ENCODE measurements at places on chromosomes 1 and 21.

DNA sequence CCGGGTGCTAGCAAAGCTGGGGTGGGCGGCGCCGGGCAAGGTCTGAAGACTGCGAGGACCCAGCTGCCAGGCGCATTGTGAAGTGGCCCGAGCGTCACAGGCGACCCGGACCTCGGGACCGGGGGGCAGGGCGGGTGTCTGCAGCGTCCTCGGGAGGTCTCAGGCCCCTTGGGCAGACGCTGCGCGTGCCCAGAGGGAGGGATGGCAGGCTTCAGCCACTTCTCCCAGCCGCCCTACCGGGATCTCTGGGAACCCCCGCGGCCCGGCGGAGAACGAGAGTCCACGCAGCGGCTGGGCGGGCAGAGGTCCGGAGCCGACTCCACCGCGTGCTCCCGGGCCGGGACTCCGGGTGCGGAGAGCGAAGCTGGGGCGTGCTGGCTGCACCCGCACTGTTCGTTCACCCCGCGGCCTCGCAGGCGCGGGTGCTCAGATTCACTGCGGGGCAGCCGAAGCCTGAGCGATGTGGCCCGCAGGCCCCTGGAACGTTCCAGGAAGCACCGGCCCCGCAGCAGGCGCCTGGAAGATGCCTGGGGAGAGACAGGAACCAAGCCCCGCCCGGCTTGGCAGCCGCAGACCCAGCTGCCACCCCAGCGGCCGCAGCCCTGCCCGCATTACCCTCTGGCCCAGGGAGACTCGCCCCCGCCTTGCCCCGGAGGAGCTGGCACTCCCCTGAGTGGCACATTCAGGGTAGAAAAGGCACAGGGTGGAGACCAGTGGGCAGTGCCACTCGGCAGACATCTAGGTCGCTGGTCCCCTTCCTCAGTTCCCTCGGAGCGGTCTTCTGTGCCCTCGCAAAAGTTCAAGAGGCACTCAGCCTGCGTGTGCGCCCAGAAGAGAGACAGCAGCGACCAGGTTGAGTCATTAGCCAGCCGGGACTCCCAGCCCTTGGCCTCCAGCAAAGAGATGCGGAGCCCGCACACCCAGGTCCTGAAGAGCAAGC is at the start of gene CCDC185:
Gene CCDC185 (plus strand): TSS at position 141 of the 940 bp plus-strand sequence. CDS start 61 bp downstream, at position 202.
- DNase-seq = no peak

DNA sequence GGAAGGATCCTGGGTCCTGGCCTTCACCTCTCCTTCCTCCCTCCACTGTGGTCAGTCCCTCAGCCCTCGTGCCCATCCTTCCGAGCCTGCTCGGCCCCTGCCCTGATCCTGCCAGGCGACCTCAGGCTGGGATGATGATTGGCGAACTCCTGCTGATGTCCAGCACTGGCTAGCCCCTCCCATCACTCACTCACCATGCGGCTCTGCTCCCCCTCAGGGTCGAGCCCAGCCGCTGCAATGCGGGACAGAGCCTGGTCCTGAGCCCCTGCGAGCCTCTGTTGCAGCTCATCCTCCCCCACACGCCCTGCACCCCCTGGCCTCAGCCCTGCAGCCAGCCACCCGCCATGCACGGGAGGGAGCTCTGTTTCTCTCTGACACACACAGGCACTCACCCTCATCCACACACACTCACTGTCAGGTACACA is 100.2 kb downstream of the DMRTB1 start:
- no peak for DNase-seq

DNA sequence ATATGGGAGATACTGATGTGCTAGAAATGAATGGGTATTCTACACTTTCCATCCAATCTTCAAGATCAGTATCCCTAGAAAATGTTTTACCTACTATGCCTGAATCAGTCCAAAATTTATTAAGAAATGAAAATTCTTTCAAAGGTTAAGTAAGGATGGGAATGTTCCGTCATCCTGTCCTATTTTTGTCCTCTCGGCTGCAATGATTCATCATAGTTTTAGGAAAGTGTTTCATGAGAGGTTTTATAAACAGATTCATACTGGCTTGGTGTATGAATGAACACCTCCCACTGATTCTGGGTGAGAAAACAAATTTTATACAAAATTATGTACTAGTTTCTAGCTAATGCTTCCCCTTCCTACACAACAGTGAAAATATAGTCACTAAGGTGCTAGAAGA is 504.6 kb upstream of the NR5A2 start:
- DNase-seq = no peak

DNA sequence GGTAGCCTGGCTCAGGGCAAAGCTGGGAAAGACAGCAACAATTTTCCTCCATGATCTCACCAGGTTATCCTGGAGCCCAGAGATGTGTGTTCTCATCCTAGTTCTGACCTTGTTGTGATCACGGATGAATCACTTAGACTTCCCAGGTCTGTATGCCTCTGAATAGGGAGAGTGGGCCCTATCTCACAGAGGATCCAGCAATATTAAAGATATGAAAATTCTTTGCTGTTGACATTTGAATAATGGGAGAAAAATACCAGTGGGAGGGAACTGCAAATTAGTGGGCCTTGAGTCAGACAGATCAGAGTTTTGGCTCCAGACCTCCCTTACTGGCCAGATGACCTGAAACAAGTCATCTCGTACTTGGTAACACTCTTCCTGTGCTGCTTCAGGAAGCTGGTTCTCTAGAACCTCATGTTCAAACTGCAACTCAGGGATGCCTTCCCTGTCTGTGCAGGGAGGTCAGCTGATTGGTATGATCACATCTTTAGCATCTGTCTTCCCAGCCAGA is 32.8 kb upstream of the RNF19B start:
- DNase-seq = no peak

DNA sequence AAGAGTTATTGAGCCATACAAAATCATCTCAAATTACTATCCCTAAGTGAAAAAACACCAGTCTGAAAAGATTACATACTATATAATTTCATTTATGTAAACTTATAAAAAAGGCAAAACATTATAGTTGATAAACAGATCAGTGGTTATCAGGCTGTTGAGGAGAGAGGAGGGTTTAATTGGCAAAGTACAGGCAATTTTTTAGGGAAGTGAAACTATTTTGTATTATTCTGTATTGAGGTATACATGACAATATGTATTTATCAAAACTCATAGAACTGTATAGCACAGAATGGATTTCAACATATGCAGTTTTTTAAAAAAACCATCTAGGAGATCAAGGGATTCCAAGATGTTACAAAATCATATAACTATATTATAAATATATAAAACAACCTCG is 403.7 kb downstream of the LTN1 start:
- DNase-seq = no peak

DNA sequence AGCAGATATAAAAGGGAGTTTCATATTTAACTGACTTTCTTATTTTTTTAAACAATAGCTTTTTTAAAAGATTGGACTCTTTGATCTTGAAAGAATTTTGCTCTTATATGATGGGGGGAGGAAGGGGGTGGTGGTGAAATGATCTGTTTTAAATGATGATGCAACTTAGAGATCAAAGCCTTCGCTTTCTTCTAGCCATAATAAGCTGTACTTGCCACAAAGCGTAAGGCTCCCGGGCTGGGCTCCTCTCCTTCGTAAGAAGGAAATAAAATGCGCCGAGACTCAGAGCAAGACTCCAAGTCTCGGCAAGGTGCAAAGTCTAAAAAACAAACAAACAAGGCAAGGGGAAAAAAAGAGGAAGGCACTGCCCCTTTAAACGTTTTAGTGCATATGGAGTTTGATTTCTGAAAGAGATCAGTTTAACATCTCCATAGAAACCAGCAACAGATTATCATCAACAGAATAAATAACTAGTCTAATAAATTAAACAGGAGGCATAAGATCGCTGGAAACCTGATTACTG is 3.3 kb downstream of the CASZ1 start:
- DNase-seq = no peak

- no peak for DNase-seq
Observed at GRCh38 chr1:101854271-101854670, 142.5 kb downstream of the OLFM3 start.

DNA sequence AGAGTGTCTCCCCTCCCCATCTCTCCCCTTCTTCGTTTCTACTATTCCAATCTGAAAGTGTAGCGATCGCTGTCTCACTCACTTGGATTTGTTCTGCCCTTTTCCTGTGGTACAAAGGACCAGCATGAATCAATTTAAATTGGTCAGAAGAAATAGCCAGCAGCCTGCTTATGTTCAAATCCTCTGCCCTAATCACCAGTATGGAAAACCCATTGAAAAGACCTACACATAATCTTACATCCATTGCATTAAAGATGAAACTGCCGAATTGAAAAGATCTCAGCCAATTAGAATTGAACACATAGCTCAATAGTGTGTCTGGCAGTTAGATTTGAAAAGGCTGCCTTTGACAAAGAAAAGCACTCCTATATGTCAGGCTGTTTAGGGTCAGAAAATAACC is 122.6 kb downstream of the TNNI3K start:
- no peak for DNase-seq

GRCh38 chr1:179938752-179939151 is 15.9 kb upstream of the CEP350 start:
- DNase-seq = no peak

DNA sequence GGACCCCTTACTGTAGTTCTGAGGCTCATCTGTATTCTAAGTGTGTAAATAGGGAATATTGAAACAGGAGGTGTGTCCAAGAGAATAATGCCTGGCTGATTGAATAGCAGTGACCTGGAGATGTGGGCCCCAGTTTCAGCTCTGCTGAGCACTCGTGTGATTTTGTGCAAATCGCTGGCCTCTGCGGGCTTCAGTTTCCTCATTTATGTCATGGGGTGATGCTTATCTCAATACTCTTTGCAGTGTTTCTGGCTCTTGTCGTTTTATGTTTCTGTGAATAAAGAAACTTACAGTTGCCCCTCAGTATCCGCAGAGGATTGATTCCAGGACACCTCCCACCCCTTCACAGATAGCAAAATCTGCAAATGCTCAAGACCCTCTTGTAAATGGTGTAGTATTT is 5.0 kb downstream of the COG2 start:
- no peak for DNase-seq

DNA sequence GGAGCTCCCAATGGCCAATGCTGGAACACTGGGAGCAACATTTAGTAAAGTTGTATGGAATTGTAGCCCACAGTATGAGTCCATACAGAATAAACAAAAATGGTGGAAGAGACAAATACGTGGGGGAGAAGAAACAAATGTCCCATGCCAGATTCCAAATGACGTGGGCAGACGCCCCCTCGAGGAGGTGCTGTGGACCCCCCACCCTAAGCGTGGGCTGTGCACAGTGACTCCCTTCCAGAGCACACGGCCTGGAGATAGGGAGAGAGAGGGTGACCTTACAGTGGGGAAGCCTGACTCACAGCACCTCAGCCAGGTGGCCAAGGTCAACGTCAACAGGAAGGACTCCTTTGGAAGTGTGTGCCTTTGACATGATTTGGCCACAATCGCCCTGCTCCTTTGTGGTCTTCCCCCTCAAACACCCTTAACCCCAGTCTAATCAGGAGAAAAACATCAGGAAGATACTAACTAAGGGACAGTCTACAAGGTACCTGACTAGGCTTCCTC is 13.7 kb upstream of the PDE9A start:
- no peak for DNase-seq

- DNase-seq = no peak
Observed at GRCh38 chr1:218692808-218693207, 347.7 kb downstream of the TGFB2 start.

DNA sequence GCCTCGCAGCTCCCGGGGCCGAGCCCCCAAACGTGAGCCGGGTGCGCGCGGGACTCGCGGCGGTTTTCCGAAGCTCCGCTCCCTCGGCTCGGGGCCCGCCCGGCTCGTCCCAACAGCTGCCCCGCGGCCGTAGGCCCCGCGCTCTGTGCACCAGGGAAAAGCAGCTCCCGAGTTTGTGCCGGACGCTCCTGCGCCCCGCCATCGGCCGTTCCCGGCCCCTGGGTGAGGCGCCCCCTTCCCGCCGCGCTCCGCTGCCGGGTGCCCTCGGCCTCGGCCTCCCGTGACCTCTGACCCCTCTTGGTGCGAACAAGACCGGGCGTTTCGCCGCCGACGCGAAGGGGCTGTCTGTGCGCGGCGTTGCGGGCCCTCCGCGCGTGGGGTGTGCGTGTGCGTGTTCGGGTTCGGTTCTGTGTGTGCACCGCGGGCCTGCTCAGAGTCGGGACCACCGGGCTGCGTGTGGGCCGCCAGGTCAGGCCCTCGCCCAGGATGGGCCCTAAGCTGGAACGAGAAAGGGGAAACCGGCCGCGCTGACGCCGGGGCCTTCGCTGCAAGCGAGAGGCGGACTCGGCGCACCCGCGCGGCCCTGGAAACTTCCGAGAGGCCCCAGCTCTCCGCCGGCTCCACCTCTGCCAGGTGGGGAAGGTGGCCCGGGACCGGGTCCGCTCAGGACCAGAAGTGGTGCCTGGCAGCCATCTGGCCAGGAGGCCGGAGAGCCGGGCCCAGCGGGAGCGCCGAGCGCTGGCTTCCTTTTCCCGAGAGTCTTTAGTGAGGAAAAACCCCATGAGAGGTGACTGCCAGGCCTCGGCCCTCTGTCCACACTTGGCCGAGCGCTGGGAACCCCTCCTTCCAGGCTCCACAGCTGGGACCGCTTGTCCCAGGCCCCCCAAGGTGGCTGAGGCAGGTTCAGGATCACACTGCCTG is 1.9 kb downstream of the PRDM16 start:
- DNase-seq = no peak

DNA sequence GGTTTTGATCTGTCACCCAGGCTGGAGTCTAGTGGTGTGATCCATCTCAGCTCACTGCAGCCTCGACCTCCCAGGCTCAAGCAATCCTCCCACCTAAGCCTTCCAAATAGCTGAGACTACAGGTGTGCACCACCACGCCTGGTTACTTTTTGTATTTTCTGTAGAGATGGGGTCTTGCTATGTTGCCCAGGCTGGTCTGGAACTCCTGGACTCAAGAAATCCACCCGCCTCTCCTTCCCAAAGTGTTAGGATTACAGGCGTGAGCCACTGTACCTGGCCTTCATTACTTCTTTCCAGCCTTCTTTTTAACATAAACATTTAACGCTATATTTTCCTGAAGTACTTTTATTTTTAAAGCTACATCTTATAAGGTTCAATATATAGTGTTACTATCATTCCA is 18.4 kb upstream of the HMGCL start:
- DNase-seq = no peak

GRCh38 chr1:32536117-32536516 is 3.1 kb upstream of the ZBTB8A start:
- DNase-seq = no peak

- peak; percentile 53 for DNase-seq
Observed at GRCh38 chr1:223712850-223713474, 623 bp downstream of the CAPN2 start.

DNA sequence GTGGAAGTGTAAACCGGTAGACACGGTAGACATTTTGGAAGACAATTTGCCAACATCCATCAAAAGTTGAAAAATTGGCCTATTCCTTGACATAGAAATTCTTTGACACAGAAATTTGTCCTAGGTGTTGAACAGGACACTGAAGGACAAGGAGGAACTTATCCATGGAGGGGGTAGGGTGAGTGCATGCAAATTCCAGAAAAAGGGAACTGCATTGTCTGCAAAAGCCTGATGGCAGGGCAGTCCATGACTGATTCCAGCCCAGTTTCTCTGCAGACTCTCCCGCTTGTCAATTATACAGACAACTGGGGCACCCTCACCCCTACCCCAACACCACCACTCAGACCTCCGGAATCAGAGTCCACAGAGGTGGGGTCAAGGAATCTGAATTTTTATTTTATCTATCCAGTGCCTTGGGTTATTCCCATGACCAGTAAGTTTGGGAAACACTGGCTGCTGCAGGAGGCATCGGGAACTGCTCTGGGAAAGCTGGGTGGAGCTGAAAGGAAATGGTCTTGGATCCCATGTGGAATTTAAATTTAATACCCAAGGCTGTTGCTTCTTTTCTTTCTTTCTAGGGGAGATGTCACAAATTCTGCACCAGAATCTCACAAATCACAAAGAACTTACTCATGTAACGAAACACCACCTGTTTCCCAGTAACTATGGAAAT is 103.3 kb upstream of the SLC45A1 start:
- no peak for DNase-seq
